ENCODE measurements at places on chromosomes 2 and 18. TPM values are rescaled to one million over a fixed set of nuclear protein-coding genes. Genes with fewer than 3 reads are reported as not detected.

Gene MAL
- total RNA-seq = not detected

Gene POLR1A
- total RNA-seq = 15.1 TPM

Gene GAREM2
- 2.4 TPM for total RNA-seq

Gene LYPD1
- total RNA-seq = 29.0 TPM

Gene METTL5
- 30.4 TPM for total RNA-seq

Gene RAX
- total RNA-seq = not detected
